ENCODE measurements at places on chromosomes 7 and 10.

DNA sequence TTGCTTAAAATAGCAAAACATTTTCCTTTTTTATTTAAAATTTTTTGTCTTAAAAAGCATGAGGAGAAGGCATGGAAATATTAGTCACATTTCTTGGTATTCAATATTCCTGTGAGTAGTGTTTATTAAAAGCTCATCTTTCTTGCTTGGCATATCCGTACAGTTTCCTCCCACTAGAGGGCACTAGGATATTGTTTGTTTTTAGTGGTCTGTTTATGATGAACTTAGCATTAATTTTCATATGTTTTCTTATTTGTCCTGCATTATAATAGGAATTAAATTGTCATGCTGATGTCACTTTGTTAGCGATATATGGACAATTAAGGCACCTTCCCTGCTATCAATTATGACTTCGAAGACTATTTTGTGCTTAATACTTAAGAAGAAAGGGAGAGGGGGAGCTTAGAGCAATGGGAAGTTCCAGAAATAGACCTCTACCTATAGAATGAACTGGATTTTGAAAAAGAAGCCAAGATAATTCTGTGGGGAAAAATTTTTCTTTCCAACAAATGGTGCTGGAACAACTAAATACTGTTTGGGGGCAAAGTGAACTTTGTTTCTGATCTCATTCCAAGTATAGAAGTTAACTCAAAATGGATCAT is 91.0 kb upstream of the STRIP2 start:
- no peak for DNase-seq

DNA sequence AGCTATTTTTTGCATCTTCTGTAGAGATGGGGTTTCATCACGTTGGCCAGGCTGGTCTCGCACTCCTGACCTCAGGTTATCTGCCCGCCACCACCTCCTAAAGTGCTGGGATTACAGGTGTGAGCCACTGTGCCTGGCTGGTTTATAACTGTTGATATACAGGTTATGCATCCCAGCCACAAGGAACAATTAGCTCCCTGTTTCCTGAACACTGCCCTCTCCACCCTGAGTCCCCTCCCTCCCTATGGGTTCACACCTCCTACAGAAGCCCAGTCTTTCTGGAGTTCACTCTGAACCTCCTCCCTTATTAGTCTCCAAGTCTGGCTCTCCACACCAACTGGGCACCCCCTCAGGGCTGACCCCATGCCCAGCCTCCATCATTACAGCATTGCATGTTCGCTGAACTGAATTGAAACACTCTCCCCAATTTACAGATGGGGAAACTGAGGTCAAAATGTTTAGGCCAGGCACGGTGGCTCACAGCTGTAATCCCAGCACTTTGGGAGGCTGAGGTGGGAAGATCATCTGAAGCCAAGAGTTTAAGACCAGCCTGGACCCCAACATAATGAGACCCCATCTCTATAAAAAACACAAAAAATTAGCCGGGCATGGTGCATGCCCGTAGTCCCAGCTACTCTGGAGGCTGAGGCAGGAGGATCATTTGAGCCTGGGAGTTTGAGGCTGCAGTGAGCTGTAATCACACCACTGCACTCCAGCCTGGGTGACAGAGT is 1.7 kb upstream of the CLIP2 start:
- no peak for DNase-seq

- no peak for DNase-seq
Measured at GRCh38 chr10:130201043-130201380, 64.8 kb downstream of the GLRX3 start.

- DNase-seq = no peak
Measured at GRCh38 chr10:132912713-132913558, 29.4 kb downstream of the CFAP46 start.

GRCh38 chr7:27999829-28000228 is 180.8 kb downstream of the JAZF1 start:
- DNase-seq = no peak

GRCh38 chr7:157564517-157565177 is 227.8 kb downstream of the DNAJB6 start:
- DNase-seq = no peak

GRCh38 chr10:59970396-59971368 is 64.3 kb upstream of the CCDC6 start:
- DNase-seq = no peak

DNA sequence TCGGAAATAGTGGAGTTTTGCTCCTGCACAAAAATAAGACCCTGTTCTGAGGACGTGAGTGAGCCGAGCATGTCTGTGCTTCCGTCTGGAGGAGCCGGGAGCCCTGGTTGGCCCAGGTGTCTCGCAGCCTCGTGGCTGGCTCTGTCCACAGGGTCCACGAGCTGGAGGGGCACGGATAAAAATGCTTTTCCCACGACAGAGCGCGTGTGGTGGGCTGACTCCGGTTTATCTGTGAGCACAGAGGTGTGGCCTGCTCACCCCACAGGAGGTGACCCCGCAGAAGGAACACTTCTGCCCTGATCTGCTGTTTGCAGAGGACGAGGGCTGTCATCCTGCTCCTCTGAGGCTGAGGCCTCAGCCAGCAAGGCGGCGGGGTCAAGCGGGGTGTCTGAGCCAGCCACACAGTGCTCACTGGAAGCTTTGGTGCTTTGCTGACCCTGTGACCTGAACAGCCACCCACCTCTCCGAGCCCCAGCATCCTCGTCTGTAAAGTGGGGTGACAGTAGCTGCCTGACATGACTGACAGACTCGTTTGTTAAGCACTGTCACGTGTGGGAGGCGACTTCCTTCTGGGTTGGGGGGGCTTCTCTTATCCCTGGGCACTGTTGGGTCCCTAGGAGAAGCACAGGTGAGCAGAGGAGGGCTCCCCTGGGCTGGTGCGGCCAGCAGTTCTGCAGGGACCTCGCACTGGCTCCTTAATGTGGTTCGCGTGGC is 162.5 kb downstream of the DNAJB6 start:
- no peak for DNase-seq

- no peak for DNase-seq
Measured at GRCh38 chr7:100598425-100598824, 3.7 kb upstream of the PCOLCE start.

GRCh38 chr7:43584195-43584586 is 1.3 kb downstream of the STK17A start:
- no peak for DNase-seq

DNA sequence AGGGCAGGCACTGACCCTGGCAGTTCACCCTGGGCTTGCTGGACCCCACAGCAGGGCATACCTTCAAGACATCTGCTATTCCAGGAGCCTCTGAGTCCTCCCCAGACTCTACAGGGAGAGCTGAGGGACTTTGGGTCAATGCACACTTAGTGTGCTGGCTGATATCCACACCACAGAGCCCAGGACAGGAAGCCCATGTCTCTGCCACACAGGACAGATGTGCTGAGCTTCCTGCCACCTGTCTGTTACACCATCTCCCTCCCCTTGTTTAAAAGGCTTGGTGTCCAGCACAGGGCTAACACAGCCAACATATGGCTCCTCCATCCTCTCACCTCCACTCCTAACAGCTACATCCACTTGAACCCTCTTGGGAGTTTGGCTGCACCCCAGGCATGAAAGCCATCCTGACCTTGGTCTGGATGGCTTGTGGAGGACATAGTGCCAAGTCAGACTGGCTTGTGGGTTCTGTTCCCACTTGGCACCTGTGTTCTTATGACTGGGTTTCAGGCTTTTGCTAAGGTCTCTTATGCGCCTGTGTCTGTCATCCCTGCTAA is 529.8 kb downstream of the GALNT17 start:
- no peak for DNase-seq

DNA sequence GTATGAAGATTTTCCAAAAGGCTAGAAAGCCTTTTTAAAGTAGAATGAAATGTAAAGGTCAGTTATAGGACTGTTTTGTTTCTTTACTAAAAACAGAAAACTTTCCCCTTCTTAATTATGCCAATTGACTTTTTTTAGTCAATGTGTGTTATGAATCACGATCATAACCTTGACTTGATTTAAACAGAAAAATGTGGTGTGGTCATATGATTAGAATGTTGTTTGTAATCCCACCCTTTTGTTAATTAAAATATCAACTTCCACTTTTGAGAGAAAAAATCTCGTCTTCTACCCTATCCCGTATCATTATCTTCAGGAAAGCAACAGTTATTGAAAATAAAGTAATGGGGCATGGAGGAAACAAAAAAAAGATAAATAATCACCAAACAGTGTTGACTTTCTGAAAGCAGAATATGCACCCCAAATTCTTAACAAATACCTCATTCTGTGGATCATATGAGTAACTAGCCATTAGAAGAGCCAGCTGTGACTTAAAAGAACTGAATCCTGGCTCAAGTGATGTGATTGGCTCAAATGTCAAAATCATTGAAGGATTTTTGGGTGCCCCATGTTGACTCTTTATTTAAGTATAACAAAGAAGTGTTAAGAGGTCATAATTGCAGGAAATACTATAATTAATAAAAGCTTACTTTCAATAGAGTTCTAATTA is 32.3 kb upstream of the SLC16A12 start:
- DNase-seq = no peak

GRCh38 chr7:35752742-35753141 is 48.1 kb upstream of the SEPTIN7 start:
- DNase-seq = no peak

DNA sequence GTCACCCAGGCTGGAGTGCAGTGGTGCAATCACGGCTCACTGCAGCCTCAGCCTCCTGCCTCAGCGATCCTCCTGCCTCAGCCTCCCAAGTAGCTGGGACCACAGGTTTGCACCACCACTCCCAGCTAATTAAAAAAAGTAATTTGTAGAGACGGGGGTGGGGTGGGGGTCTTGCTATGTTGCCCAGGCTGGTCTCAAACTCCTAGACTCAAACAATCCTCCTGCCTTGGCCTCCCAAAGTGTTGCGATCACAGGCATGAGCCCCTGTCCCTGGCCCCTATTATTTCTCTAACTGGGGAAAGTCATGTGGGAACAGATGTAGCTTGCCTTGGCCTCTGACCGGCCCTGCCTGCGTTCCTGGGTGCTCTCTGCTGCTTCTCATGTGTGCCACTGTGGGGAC is 178.7 kb downstream of the RNF216 start:
- DNase-seq = no peak

GRCh38 chr10:99698504-99699080 is 33.3 kb downstream of the COX15 start:
- no peak for DNase-seq

GRCh38 chr10:3811291-3811870 is 26.4 kb upstream of the KLF6 start:
- DNase-seq = no peak
